ENCODE measurements at places on chromosomes 7 and 10.

- no peak for DNase-seq
Measured at GRCh38 chr10:34477249-34477648, 337.8 kb downstream of the PARD3 start.

- DNase-seq = peak; percentile 19
Measured at GRCh38 chr10:103859161-103860086, 4.0 kb upstream of the SH3PXD2A start.

DNA sequence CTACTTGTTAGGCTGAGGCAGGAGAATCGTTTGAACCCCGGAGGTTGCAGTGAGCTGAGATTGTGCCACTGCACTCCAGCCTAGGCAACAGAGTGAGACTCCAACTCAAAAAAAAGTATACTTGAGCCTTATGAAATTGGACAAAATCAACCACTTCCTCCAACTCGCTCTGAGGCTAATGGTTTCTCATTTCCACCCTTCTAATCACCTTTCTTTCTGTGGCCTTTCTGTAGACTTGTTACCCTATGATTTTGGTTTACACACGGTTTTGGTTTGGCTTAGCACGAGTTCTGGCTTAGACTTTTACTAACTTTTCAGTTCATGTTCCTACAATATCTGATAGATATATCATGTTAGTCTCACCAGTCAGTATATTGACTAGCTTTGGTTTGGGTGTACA lies 152.0 kb downstream of the PHTF2 start:
- DNase-seq = no peak

- no peak for DNase-seq
Measured at GRCh38 chr7:126578338-126578737, 674.4 kb downstream of the GRM8 start.

DNA sequence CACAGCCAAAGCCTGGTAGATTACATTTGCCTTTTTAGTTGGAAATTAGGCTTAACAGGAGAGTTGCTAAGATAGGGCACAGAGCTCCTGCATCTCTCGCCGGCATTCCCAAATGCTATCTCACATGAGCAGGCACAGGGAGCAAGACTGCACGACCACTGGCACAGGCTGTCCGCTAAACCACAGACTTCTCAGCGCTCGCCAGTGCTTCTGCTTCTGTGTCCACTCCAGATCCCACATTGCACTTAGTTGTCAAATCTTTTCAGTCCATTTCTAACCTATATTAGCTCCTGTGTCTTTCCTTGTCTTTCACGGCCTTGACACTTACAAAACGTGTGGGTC lies 138.9 kb downstream of the EGFR start:
- no peak for DNase-seq
